Activated CD4-positive, alpha-beta memory T cell treated with anti-CD3 and anti-CD28 coated beads, Interleukin-2, amount 10 ng/mL, durations not matched to agents 7 days and 5 days (primary cell): ENCODE measurements at places on chromosomes 1 and 21. TPM values are rescaled to one million over a fixed set of nuclear protein-coding genes. Genes with fewer than 3 reads are reported as not detected.

Gene OR2T29
- not detected for total RNA-seq

Gene TOR1AIP2
- 44.5 TPM for total RNA-seq

Gene CCDC185
- not detected for total RNA-seq

Gene FCRL2
- total RNA-seq: not detected

Gene ST6GALNAC5
- not detected for total RNA-seq

Gene ARHGEF10L
- total RNA-seq: not detected

Gene AMIGO1
- total RNA-seq: 1.2 TPM

Gene AIRE
- total RNA-seq: 0.58 TPM
